PC-9 (cell line): ENCODE measurements at places on chromosomes 2 and 18.

DNA sequence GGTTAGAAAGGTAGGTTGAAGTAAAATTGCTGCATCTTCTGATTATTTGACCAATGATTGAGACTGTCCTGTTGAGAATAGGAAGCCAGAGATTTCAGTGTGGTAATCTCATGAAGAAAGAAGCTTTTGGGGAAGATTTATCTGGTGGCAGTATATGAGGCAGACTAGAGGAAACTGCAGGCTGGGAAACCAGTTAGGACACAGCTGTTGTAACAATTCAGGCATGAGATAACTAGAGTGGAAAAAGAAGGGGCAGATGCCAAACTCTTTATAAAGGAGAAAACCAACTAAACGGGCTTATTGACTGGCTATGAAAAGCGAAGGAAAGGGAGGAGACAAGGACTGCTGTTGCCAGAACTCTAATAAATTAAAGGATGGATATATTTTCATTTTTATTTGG is 155.6 kb downstream of the TTC27 start:
- no peaks in the 10 kb centered on the region for H3K27me3 ChIP-seq
- no peak for DNase-seq
- H3K36me3 ChIP-seq: peaks cover 12% of the 10 kb centered on the region; the same call in 1 of the 2 replicates
- H3K27ac ChIP-seq: no peak overlapping the region

GRCh38 chr2:53646788-53647187 is 120.8 kb upstream of the CHAC2 start:
- H3K36me3 ChIP-seq: no peaks in the 10 kb centered on the region
- no peak for DNase-seq
- H3K4me1 ChIP-seq: no peaks in the 10 kb centered on the region
- H3K27me3 ChIP-seq: no peaks in the 10 kb centered on the region
- no peak overlapping the region for H3K4me3 ChIP-seq

DNA sequence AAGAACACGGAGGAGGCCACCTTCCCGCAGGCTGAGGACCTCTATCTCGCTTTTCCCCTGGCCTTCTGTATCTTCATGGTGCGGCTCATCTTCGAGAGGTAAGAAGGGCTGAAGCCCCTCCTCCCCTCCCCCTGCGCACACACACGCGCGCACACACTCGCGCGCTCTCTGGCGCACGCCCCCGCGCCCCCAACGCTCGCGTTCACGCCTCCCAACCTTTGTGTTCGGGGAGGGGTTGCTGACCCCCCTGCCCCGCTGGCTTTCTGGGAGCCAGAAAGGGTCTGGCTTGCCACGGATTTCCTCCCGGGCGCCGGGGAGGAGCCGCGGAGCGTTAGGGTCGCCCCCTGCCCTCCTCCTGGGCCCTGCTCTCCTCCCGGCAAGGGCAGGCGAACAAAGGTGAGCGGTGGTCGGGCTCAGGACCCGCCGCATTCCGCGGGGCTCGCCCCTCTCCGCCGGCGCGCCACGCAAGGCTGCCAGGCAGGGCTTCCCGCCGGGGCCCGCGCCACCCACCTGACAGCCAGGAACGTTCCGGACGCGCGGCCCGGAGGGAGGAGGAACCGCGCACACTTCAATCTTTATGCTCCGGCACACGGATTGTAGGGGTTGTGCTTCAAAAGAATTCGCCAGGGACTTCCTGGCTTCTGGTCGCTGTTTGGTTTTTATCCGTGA is 583 bp downstream of the CERS6 start:
- peaks cover 12% of the 10 kb centered on the region for H3K4me1 ChIP-seq
- H3K27ac ChIP-seq: no peak overlapping the region
- H3K4me3 ChIP-seq: peak overlapping the region; percentile 88
- H3K27me3 ChIP-seq: no peaks in the 10 kb centered on the region

DNA sequence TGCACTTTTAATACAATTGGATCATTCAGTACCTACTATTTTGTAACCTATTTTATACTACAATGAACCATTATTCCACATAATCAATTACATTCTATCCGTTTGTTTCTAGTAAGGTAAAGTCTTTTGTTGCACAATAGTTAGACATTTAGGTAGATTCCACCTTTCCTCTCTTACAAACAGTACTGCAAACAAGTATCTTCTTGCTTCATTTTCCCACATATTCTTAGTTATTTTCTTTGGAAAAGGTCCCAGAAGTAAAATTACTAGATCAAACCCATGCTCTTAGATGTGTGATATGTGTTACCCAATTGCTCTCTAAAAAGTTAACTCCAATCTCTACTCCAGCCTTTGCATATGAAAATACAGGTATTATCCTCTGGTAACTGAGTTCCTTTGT is 49.6 kb downstream of the SPIRE1 start:
- H3K27me3 ChIP-seq: no peaks in the 10 kb centered on the region
- H3K27ac ChIP-seq: peak overlapping the region; percentile 100

DNA sequence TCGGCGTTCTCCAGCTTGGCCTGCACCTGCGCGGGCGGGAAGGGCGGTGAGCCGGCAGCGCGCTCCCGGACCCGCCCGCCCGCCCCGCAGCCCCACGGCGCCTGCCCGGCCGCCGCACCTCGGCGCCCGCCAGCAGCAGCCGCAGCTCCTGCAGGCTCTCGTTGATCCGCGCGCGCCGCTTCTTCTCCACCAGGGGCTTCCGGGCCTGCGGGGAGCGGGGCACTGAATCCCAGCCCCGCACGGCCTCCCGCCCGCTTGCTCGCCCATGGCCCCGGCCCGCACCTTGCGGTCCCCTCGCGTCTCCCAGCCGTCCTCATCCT is 335 bp downstream of the HES6 start:
- no peak overlapping the region for H3K27ac ChIP-seq
- H3K36me3 ChIP-seq: no peaks in the 10 kb centered on the region
- DNase-seq: peak; percentile 31
- no peaks in the 10 kb centered on the region; the same call in 1 of the 2 replicates for H3K4me1 ChIP-seq

- H3K27me3 ChIP-seq: no peaks in the 10 kb centered on the region
- no peak for DNase-seq
- no peak overlapping the region for H3K27ac ChIP-seq
- no peaks in the 10 kb centered on the region for H3K36me3 ChIP-seq
- no peaks in the 10 kb centered on the region for H3K4me1 ChIP-seq
- H3K4me3 ChIP-seq: no peak overlapping the region
Observed at GRCh38 chr2:54740333-54740732, 16.9 kb downstream of the EML6 start.

GRCh38 chr18:78973357-78974083 is 6.1 kb upstream of the SALL3 start:
- DNase-seq: no peak
- peaks cover 52% of the 10 kb centered on the region for H3K27me3 ChIP-seq
- no peaks in the 10 kb centered on the region for H3K4me1 ChIP-seq
- H3K36me3 ChIP-seq: no peaks in the 10 kb centered on the region

DNA sequence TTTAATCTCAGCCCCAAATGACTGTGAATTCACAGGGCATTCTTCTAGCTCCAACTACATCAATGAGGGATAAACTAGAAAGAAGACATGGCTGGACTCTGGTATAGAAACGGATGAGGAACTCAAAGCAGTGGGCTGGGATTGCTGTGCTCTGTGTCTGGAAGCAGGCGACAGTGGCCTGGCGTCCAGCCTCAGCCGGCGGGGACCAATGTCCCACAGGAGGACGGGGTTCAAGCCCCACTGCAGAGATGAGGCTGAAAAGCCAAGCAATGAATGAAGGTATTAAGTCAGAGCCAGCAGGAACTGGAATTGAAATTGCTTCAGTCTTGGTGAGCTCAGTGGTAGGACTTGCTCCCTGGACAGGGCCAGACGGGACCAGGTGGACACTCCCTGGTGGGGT is 24.3 kb upstream of the BOK start:
- no peak overlapping the region for H3K4me3 ChIP-seq
- DNase-seq: no peak
- no peaks in the 10 kb centered on the region for H3K36me3 ChIP-seq
- no peak overlapping the region for H3K27ac ChIP-seq

DNA sequence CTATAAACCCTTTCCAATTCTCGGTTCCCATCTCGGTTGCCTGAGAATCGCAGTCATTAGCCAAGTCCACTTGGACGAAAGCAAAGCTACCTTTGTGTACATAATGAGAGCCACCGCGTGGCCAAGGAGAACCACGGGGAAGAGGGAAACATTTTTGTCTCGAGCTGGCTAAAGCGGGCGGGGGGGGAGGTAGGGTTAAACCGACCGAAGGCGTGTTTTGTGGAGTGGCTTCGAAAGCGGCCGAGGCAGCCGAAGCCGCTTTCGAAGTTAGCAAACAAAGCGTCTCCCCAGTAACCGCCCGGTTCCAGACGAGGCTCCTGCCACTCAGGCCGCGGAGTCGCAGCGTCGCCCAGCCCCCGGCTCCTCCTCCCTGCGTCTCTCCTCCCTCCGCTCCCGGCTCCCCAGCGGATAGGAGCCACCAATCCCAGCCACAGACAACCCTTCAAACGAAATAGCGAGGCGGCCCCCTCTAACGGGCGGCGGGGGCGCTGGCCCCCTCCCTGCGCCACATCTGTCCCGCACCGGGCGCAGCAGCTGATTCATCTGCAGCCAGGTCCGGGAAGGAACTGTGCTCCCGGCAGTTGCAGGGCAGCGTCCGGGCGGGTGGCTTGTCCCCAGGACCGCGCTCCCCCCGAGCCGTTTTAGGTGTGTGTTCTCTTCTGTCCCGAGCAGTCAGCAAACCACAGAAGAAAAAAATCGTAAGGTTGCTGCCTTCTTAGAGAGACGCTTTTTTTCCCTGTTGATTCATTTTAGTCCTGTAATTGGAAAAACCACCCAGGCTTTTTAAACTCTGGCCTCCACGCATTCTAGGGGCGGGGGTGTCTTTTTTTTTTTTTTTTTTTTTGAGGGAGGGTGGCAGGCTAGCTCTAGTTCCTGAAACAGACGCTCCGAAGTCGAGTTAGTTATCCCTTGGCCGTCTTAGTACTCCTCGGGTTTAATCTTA is 1.8 kb upstream of the TGIF1 start:
- 0 out of 2 replicates have a peak, but pooled peaks cover 12% of the 10 kb centered on the region for H3K36me3 ChIP-seq
- no peaks in the 10 kb centered on the region for H3K27me3 ChIP-seq
- DNase-seq: peak; percentile 98
- peak overlapping the region; percentile 96 for H3K27ac ChIP-seq
- peaks cover 35% of the 10 kb centered on the region for H3K4me1 ChIP-seq
- peak overlapping the region; percentile 83 for H3K4me3 ChIP-seq

DNA sequence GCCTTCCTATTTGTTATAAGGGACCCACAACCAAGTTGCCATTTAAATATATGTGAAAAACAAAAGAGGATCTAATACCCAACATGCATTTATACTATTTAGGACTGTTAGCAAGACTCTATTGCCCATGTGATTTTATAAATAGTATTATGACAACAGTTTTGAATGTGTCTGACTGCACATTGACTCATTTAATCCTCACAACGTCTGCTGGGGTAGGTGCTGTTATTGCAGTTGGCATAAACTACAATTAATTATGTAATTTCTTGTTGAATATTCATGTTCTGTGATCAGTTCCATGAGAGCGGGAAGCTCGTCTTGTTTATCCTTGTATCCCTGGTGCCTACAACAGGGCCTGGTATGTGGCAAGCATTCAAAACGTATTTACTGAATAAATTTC is 53.7 kb downstream of the SH2D6 start:
- H3K4me1 ChIP-seq: peaks cover 21% of the 10 kb centered on the region
- no peaks in the 10 kb centered on the region for H3K27me3 ChIP-seq
- no peak for DNase-seq
- no peak overlapping the region for H3K4me3 ChIP-seq
- H3K36me3 ChIP-seq: no peaks in the 10 kb centered on the region

DNA sequence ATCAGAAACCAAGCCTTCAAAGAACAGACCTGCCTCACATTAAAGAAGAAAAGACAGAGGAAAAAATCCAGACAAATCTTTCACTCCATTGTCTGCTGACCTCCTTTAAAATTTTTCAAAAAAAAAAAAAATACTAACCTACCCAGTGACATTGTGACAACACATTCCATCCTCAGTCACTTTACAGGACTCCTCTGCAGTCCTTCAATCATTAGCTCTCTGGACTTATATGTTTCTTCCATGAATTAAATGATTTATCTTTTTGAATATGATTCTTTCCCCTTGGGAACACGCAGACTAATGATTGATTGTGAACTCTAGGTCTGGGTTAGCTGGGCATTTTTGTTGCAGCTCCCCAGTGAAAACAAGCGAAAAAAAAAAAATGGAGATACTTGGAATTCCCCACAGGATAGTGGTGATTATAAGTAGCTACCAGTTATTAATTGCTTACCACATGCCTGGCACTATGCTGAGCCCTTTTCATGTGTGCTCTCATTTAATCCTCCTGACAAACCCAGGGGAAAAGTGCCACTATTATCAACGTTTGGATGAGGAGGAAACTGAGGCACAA is 261.3 kb upstream of the NCKAP5 start:
- no peak for DNase-seq
- H3K4me1 ChIP-seq: no peaks in the 10 kb centered on the region
- no peaks in the 10 kb centered on the region for H3K27me3 ChIP-seq
- H3K27ac ChIP-seq: no peak overlapping the region
- H3K36me3 ChIP-seq: no peaks in the 10 kb centered on the region
- H3K4me3 ChIP-seq: no peak overlapping the region

- H3K27ac ChIP-seq: no peak overlapping the region
- peaks cover 23% of the 10 kb centered on the region; the same call in 1 of the 2 replicates for H3K27me3 ChIP-seq
- H3K36me3 ChIP-seq: no peaks in the 10 kb centered on the region
- H3K4me1 ChIP-seq: no peaks in the 10 kb centered on the region
Observed at GRCh38 chr2:236865052-236865451, 220.6 kb upstream of the COPS8 start.

DNA sequence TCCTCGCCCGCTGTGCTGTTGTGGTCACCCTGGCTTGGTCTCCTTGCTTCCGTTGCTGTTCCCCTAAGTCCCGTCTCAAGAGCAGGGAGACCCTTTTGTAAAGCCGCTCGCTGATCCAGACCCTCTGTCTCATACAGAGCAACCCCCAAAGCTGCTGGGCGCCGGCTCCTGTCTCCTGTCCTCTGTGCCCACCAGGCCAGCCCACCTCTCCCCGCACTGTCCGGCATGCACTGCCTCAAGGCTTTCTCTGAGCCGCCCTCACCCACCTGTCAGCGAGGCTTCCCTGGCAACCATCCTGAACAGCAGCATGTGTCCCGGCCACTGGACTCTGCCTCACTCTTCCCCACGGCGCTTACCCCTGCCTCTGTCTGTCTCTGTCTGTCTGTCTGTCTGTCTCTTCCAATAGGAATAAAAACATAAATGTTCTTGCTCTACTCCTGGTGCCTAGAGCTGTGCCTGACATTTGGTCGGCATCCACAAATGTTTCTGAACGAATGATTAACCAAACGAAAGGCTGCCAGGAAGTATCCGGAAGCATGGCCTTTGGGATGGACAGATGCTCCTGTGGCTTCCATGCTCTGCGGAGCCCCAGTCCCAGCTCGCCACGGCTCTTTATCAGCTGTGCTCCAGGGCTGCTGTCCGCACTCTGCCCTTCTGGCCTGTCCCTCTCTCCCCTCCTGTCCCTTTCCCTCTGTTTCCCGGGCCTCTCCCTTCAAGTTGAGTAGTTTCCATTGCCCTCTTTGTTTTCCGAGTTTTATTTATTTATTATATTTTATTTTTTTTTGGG is 7.8 kb downstream of the COLEC11 start:
- H3K4me1 ChIP-seq: peaks cover 21% of the 10 kb centered on the region
- DNase-seq: no peak
